ENCODE measurements at places on chromosomes 11 and 22.

DNA sequence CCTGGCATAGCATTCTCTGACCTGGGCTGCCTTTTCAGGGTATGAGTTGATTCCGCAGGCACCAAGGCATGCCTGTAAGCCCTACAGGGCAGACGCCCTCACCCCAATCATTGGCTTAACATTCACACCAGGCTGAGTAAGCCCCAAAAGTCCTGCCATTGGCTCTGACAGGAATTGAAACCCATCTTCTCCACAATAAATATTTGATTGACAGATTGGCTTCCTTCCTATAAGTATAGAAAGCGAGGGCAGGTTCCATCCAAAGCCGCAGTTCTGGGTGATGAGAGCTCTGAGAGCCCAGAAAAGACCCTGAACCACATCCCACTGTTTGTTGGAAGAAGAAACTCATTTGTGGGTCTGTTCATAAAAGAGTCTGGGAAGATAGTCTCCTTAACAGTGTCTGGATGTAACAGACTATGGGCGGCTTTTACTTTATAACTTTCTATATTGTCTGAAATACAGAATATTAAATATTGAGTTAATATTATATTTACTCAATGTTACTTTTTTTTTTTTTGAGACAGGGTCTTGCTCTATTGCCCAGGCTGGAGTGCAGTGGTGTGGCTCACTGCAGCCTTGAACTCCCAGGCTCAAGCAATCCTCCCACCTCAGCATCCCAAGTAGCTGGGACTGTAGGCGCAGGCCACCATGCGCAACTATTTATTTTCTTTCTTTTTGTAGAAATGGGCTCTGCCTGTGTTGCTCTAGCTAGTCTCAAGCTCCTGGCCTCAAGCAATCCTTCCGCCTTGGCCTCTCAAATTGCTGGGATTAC is 46.8 kb downstream of the FAM83F start:
- DNase-seq: no peak

DNA sequence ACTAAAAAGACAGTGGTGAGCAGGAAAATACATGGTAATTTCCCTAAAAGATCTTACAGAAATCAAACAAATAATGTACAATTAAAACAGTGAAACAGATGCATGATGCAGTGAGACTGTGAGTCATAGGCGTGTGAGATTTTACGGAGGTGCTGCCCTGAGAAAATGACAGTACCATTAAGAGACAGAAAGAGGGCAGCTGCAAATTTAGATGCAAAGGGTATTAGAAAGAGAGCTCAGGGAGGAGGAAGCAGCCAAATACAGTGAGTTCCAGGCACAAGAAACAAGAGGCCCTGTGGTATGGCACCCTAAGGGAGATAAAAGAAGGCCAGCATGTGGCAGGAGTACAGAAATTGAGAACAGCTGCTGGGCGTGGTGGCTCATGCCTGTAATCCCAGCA is 88.5 kb upstream of the FIBIN start:
- no peak for DNase-seq

DNA sequence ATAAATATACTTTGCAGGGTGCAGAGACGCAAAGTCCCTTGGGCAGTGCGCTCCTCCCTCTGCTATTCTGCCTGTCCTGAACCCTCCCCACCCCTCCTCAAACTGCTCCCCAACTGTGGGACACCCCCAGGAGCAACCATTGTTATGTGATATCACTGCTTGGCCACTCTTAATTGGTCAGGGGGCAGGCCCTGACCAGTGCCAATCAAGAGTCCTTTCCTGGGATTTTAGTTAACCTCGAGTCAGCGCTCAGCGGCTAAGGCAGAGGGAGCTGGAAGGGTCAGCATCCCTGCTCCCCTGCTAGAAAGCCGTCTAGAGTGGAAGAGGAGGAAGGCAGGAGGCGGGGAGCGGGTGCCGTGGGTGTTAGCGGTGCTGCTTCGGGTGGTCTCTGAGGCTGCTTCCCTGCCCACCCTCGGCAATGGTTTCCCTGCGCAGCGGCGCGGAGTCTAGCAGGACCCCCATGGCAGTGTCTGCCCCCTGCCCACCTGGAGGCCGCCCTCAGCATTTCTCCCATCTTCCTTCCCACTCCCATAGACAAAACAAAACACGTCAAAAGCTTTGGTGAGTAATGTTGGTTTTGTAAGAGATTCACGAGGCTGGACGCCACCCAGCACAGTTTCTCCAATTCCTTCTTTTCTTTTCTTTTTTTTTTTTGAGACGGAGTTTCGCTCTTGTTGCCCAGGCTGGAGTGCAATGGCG is 38.4 kb upstream of the A4GALT start:
- no peak for DNase-seq

DNA sequence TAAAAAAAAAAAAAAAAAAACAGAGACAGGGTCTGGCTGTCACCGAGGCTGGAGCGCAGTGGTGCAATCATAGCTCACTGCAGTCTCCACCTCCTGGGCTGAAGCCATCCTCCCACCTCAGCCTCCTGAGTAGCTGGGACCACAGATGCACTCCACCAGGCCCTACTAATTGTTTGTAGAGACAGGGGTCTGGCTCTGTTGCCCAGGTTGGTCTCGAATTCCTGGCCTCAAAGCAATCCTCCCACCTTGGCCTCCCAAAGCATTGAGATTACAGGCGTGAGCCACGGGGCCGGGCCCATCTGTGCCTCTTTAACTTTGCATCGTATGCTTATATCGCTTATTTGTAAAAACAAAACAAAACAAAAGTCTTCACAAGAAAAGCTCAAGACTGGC is 3.1 kb downstream of the CPT1A start:
- DNase-seq: no peak

GRCh38 chr22:39291523-39291922 is 27.9 kb downstream of the RPL3 start:
- DNase-seq: no peak

DNA sequence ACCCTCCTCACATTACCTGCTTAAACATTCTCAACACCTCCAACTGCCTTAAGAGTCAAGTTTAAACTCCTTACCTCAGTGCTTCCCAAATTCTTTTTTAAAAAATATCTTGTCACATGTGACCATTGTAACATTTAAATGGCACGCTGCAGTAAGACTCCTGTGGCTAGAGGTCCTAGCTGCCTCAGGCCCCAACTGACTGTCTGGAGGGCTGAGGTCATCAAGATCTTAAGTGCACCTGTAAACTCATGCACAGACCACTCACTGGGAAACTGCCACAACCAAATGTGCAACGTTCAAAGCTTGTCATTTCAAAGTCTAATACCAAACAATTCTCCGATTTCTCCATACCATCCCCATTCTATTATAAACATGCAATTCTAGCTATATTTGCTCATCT is 16.4 kb upstream of the CCDC34 start:
- no peak for DNase-seq

- no peak for DNase-seq
Measured at GRCh38 chr11:37908219-37908548, 1310.1 kb upstream of the RAG2 start.

GRCh38 chr11:79937676-79938334 is 497.0 kb upstream of the TENM4 start:
- DNase-seq: no peak

GRCh38 chr11:70886676-70887541 is 365.5 kb downstream of the SHANK2 start:
- no peak for DNase-seq

DNA sequence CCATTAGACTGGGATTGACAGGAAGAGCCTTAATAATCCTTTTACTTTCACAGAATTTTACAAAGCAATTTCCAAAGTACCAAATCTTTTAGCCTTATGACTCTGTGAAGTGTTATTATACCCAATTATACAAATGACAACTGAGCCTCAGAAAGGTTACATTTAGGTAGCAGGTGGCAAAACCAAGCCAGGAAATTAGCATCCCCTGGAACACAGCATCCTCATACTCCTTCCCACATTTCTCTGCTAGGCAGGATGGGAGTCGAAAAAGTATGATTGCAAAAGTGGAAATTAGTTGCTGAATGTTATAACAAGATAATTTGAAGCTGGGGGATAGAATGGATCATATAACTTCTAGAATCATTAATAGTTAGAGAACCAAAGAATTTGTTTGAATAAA is 359.7 kb upstream of the PDGFD start:
- no peak for DNase-seq

- DNase-seq: peak; percentile 6
Measured at GRCh38 chr22:28656181-28656580, 23.5 kb downstream of the TTC28 start.

- peak; percentile 37 for DNase-seq
Measured at GRCh38 chr11:67504005-67504949, 886 bp downstream of the PITPNM1 start.

GRCh38 chr22:20238901-20239675 is 29.0 kb downstream of the RTN4R start:
- no peak for DNase-seq

DNA sequence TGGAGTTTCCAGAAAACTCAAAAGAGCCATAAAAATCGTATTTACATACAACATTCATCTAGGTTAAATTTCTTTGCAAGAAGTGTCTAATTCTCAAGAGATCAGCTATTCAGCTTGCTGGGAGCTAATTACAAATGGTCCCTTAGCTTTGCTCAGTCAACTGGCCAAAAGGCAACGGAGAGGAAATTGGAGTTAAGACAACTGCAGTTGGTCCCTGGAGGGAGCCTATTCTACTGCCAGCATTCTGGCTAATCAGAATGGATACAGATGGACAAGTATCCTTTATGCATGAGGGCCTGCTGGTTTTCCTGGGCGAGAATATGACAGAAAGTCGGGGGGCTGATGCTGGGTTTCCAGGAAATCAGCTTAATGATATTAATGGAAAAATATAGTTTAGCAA is 45.5 kb downstream of the KCNJ1 start:
- DNase-seq: no peak

GRCh38 chr11:58928691-58929090 is 10.6 kb upstream of the GLYATL1 start:
- no peak for DNase-seq

- no peak for DNase-seq
Measured at GRCh38 chr22:45516923-45517675, 14.4 kb downstream of the FBLN1 start.

- no peak for DNase-seq
Measured at GRCh38 chr11:62854013-62854824, 14.8 kb upstream of the WDR74 start.

DNA sequence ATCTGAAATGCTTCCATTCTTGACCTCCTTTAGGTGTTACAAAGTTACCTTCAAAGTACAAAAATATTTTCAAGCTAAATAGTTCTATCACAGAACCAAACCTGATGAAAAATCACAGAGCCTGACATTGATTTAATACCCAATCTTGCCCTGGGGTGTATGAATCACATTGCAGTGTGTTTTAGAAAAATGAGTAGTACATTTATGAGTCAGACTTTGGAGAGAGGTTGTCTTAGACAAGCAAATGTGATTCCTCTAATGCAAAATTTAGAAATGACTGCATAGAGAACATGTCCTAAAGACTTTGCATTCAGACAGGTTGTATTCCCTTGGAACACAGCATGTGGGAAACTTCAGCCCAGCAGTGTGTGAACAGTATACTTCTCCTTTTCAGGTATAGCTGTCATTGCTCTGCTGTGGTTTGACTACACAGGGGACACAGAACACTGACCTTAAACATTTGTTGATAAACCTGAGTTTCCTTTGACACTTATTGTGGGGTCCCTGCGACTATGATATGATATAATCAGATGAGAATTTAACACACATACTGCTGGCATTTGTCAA is 972.1 kb downstream of the JRKL start:
- DNase-seq: no peak

DNA sequence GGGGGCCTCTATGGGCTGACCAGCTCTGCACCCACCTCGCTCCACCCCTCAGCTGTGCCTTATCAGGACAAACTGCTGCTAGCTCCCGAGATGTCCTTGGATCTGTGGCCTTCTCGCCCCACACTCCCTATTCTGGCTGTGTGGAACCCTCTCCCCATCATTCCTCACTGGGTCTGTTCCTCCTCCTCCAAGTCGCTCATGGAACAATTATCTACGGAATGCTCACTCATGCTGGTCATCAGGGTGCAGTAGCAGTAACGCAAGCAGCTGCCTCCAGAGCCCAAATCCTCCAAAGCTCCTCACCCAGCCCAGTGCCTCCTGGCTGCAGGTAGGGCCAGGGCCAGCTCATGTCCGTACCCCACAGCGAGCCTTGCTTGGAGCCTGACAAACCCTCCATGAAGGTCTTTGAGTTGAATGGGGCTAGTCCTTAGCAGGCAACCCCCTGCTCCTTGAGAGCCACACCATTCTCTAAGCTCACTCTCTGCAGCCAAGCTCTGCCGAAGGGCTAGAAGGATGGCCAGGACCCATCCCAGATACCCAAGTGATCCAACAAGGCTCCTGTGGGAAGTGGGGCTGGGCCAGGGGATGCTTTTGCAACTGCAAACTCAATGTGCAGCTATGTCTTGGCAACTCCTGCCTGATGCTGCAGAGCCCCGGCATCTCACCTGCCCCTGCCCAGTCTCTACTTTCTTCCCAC is 977.8 kb downstream of the TBC1D22A start:
- DNase-seq: no peak

- no peak for DNase-seq
Measured at GRCh38 chr11:131464461-131464860, 94.0 kb downstream of the NTM start.

GRCh38 chr11:29343465-29344333 is 673.1 kb downstream of the KCNA4 start:
- DNase-seq: peak; percentile 78

GRCh38 chr11:1395773-1396374 is 6.1 kb downstream of the BRSK2 start:
- no peak for DNase-seq

GRCh38 chr11:128749974-128750373 is 56.1 kb downstream of the FLI1 start:
- no peak for DNase-seq

- DNase-seq: no peak
Measured at GRCh38 chr11:132042296-132042695, 671.9 kb downstream of the NTM start.

- no peak for DNase-seq
Measured at GRCh38 chr11:73856031-73856567, 20.5 kb downstream of the COA4 start.

Data from endothelial cell (in vitro differentiated cells).